ENCODE measurements at places on chromosomes 1 and 21. TPM values are rescaled to one million over a fixed set of nuclear protein-coding genes. Genes with fewer than 3 reads are reported as not detected.

The TEX38 gene
- polyA plus RNA-seq, result 0.27 TPM

DNA sequence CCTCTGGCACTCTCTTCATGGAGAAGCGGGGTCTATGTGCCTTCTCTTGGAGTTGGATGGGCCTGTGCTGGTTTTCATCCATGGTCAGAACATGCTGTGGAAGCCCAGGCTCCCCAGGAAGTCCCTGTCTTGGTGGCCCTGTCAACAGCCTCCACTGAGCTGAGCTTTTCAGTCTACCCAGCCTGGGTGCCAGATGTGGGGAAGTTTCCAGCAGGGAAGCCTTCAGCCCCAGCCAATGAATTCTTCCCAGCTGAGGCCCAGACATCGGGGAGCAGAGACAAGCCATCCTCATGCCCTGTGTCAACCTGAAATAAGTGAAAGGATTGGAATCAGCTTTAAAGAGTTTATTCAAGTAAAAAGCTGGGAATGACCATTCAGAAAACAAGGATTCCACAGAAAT lies 75.1 kb upstream of the PGBD5 start:
- no peak for DNase-seq

DNA sequence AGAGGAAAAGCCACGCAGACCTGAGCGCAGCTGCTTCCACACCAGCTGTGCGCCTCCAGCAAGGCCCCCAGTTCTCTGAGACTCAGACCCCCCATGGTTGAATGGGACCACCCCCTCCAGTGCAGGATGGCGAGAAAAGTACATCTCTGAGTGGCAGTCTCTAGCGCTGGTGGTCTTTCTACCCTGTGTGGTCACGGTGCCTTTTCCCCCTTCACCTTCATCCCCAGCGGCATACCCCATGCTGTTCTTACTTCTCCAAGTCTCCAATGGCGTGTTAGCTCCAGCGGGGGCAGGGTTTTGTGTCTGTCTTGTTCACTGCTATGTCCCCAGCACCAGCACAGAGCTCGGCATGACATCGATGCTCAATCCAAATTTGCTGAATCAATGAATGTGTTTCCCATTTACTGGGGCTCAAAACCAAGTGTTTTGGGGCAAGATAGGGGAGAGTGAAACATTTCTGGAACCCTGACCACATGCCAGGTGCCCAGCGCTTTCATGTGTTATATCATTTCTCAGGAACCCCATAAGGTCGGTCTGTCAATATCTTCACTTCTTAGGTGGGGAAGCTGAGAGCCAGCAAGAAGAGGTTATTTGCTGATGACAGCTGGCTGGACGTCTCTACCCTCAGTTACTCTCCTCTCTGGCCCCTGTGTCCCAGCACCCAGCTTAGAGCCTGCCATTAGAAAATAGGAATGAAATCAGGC lies 959 bp upstream of the SDC3 start:
- no peak for DNase-seq

GRCh38 chr1:220700556-220701179 lies 10.5 kb downstream of the C1orf115 start:
- peak; percentile 13 for DNase-seq

DNA sequence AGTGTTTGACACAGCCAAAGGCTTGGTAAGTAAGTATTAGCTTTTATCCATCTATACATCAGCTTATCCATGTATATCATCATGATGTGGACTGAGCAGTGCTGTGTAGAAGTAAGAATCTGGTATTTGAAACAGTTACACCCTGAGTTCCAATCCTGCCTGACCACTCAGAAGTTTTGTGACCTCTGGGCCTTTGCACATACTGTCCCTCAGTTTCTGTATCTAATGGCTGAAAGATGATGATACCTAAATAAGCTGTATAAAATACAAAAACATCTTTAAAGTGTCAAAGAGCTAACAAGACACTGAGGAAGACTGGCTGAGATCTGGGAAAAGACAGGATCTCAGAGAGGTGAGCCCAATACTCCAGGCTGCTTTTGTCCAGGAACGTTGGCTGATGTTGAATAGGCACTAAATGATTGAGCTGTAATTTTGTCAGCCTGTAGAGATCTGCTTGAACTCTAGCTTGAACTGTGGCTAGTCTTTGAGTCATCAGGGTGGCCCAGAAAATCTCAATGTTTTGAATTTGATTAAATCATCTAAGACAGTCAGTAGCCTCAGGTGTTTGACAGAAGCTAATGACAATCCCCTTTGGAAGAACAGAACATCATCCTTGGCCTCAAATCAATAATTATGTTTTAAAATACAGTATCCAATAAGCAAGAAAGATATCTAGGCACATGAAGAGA lies 20.2 kb upstream of the OTUD3 start:
- no peak for DNase-seq

The SLC2A5 gene
- 10.9 TPM for polyA plus RNA-seq

The EIF4G3 gene
- 33.3 TPM for polyA plus RNA-seq

DNA sequence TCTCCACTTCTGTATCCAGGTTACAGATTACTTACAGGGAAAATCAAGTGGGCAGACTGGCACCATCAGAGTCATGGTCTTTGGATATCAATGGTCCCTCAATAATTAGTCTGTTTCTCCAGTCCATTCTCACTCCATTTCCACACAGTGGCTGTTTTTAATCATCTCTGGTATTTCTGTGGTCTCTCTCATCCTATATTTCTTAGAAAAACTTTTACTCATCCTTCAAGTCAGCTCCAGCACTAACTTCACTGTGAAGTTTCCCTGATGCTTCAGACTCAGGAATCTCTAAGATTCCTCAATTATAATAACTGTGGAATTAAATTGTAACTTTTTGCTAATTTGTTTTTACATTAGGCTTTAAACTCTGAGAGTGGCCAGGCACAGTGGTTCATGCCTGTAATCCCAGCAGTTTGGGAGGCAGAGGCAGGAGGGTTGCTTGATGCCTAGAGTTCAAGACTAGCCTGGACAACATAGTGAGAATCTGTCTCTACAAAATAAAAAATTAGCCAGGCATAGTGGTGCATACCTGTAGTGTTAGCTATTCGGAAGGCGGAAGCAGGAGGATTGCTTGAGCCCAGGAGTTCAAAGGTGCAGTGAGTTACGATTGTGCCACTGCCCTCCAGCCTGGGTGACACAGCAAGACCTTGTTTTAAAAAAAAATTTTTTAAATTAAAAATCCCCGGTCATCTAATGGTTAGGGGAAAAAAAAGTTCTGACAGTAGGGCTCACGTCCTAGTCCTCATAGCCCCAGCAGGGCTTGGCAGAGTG lies 10.6 kb downstream of the CD160 start:
- DNase-seq, result no peak

GRCh38 chr1:175089136-175089718 lies 21.6 kb downstream of the TNN start:
- no peak for DNase-seq

GRCh38 chr1:36076979-36077573 lies 6.8 kb upstream of the TEKT2 start:
- no peak for DNase-seq

DNA sequence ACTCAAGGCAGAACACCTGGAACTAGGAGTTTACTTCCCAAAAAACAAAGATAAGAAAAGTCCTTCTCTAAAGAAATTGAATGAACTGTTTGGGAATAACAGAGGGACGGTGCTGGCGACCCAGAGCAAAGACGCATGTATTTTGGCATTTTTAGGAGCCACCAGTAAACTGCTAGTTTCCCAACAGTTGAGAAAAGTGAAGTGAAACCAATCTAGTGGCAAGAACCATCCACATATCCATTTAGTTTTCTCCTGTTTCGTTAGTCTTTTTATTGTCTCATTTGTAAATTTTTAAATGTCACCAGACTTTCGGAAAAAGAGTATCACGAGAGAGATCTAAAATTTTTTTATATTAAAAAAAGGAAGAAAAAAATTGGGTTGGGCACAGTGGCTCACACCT lies 30.2 kb downstream of the ODF2L start:
- DNase-seq, result no peak
